Dermis blood vessel endothelial cell (primary cell): ENCODE measurements at places on chromosomes 5 and 9. TPM values are rescaled to one million over a fixed set of nuclear protein-coding genes. Genes with fewer than 3 reads are reported as not detected.

The ANKRD31 gene
- total RNA-seq, result 0.05 TPM in 1 of 2 replicates, not detected in the other

The RANBP6 gene
- 40.7 and 42.6 TPM in 2 replicates for total RNA-seq

The ADGRD2 gene
- total RNA-seq, result not detected in 2 replicates

The PLPP7 gene
- 4.7 and 6.0 TPM in 2 replicates for total RNA-seq

The GHR gene
- 3.2 and 6.0 TPM in 2 replicates for total RNA-seq

The LCN1 gene
- not detected in 2 replicates for total RNA-seq

The LMX1B gene
- total RNA-seq, result not detected in 2 replicates

The PCDH12 gene
- total RNA-seq, result 48.2 and 60.9 TPM in 2 replicates

The SMIM27 gene
- total RNA-seq, result 1.3 and 2.6 TPM in 2 replicates

The SEMA4D gene
- total RNA-seq, result 2.9 and 8.1 TPM in 2 replicates

The FOXI1 gene
- not detected in 2 replicates for total RNA-seq

The PLAC8L1 gene
- total RNA-seq, result not detected in 2 replicates

The RIOK2 gene
- total RNA-seq, result 23.3 and 46.6 TPM in 2 replicates

The PKD2L2 gene
- 0.17 TPM in 1 of 2 replicates, not detected in the other for total RNA-seq

The FCN2 gene
- not detected in 2 replicates for total RNA-seq

The WDR41 gene
- 66.9 and 69.4 TPM in 2 replicates for total RNA-seq

The NIM1K gene
- total RNA-seq, result under 0.01 and 0.05 TPM in 2 replicates

The PDCD1LG2 gene
- total RNA-seq, result 3.4 and 4.4 TPM in 2 replicates

The MEIKIN gene
- total RNA-seq, result not detected in 2 replicates

The SARDH gene
- total RNA-seq, result 0.34 and 0.37 TPM in 2 replicates

The TAF11L5 gene
- total RNA-seq, result not detected in 2 replicates

The MEGF10 gene
- 0.37 and 1.4 TPM in 2 replicates for total RNA-seq

The PCDHGA3 gene
- 0.70 and 1.2 TPM in 2 replicates for total RNA-seq

The CYSRT1 gene
- 0.17 and 0.37 TPM in 2 replicates for total RNA-seq
